ENCODE measurements at places on chromosomes 13 and 19.

DNA sequence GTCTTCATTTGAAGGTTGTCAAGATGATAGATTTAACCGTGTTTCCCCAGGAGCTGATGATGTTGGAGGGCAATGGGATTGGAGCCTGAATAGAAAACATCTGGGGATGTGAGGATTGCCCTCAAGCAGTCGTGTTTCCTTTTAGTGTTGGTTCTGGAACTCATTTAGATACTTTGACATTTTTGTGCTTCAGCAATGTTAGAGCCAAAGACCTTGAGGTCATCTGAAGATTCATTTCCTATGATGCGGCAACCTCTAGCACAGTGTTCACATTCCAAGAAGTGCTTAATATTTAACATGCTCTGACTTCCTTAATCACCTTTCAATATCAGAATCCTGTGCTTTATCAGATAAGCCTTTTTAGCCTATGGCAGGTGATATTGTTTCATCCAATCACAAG is 82.7 kb downstream of the SLC10A2 start:
- DNase-seq: no peak

- no peak for DNase-seq
Observed at GRCh38 chr13:83065108-83065507, 817.2 kb downstream of the SLITRK1 start.

- no peak for DNase-seq
Observed at GRCh38 chr13:114134944-114135610, 2.7 kb upstream of the RASA3 start.

DNA sequence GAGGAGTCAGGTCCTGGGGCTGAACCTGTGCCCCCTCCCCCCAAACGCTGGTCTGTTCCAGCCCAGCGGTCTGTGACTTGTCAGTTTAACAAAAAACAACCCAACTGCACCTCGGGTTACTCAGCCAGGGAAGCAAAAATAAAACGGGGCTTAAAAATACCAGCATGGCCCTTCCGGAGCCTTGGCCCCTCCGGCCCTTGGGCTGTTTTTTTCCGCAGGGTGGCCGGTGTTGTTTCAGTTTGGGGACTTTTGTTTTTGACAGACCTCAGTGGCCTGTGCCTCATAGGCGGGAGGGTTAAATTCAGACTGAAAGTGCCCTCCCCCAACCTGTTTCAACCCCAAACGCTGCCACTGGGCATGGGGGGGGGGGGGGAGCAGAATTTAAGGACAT is 4.0 kb downstream of the TCF3 start:
- no peak for DNase-seq

- DNase-seq: no peak
Observed at GRCh38 chr13:101327871-101328270, 88.4 kb downstream of the NALCN start.
